Mesenteric fat pad (tissue), 1 donor: ENCODE measurements at places on chromosomes 2 and 18. TPM values are rescaled to one million over a fixed set of nuclear protein-coding genes. Genes with fewer than 3 reads are reported as not detected.

Gene ANKRD30BL
- not detected for total RNA-seq

Gene CTNNA2
- not detected for total RNA-seq

Gene BCL11A
- 0.64 TPM for total RNA-seq

Gene EFR3B
- total RNA-seq = 2.0 TPM

Gene GNLY
- 3.7 TPM for total RNA-seq

Gene GLB1L
- total RNA-seq = 13.5 TPM

Gene KCNG2
- 0.51 TPM for total RNA-seq

Gene BCL2
- total RNA-seq = 58.7 TPM

Gene CERKL
- total RNA-seq = not detected

Gene GREB1
- 3.8 TPM for total RNA-seq

Gene CETN1
- not detected for total RNA-seq

Gene SLC9A2
- not detected for total RNA-seq
